ENCODE measurements at places on chromosomes 13 and 19.

GRCh38 chr13:108787700-108788414 lies 158.4 kb downstream of the MYO16 start:
- no peak for DNase-seq

- DNase-seq, result no peak
These were observed 141.6 kb upstream of the ARGLU1 start for GRCh38 chr13:106709522-106709921.

GRCh38 chr19:7762719-7763293 lies at the start of gene CLEC4M:
TSS of gene CLEC4M (plus strand) at chr19:7763243. CDS start at chr19:7763267, 24 bp downstream.
- DNase-seq, result no peak

DNA sequence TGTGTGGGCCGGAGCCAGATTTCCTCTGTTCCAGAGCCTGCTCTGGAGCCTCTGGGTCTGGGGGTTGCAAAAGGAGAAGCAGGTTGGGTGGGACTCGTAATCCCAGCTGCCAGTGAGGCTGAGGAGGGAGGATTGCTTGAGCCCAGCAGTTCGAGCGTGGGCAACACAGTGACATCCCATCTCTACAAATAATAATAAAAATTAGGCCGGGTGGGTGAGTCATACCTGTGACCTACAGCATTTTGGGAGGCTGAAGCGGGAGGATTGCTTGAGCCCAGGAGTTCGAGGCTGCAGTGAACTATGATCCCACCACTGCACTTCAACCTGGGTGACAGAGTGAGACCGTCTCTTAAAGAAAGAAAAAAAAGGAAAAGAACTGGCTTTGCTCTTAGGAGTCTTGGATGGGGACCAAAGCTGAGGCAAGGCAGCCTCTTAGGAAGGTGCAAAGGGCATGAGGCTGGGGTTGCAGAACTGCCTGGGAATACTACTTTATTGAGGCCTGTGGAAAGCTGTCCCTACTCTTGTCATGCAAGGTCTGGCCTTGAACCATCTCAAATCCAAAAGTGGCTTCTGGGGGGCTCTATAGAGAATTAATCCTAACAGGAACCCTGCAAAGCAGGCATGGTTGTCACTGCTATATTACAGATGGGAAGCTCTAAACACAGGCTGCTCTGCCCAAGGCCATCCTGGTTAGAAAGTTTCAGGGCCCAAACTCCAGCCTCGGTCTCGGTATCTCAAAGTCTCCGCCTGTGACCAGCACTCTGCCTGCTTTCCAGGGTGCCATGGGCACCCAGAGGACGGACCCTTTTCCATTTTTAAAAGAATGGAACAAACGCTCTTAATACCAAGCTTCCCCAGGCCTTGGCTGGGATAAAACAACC lies 880 bp upstream of the C19orf12 start:
- DNase-seq, result no peak

GRCh38 chr19:2495130-2495641 lies 19.3 kb downstream of the GADD45B start:
- DNase-seq, result no peak

- DNase-seq, result no peak
These were observed at the start of gene MYO1F for GRCh38 chr19:8577247-8577646. TSS of gene MYO1F (minus strand) at chr19:8577442. CDS start at chr19:8577309, 133 bp downstream.
